ENCODE measurements at places on chromosomes 16 and 17.

- DNase-seq = no peak
These were observed 36.2 kb upstream of the PPM1D start for GRCh38 chr17:60563743-60564142.

DNA sequence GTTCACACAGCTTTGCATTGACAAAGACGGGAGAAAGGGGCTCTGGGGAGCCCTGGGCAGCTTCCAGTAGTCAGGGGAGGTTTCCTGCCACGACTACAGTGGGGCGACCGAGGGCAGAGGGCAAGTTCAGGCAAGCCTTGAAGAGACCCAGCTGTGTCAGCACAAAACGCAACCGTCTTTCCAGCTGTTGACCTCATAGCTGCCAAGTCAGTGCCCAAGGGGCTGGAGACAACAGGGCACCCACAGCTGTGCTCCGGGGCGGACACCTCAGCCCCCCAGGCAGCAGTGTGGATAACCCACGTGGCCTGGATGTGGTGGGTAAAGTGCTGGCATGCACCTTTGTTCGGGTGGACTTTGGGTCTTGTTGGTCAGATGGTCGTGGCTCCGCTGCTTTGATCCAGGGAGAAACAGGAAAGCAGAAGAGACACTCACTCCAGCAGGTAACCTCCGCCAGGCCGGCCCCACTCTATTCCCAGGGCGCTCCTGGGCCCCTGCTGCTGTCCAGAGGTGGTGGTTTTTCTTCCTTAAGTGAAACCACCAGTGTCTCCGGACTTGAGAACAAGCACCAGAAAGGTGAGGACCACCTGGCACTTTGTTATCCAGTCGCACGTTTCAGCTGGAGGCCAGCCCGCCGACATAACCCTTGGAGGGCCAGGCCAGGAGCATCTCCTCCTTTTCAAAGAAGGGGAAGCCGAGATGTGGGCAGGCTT lies 17.6 kb upstream of the CBX2 start:
- no peak for DNase-seq

GRCh38 chr16:57823836-57824235 lies 21.5 kb upstream of the KIFC3 start:
- DNase-seq = no peak

DNA sequence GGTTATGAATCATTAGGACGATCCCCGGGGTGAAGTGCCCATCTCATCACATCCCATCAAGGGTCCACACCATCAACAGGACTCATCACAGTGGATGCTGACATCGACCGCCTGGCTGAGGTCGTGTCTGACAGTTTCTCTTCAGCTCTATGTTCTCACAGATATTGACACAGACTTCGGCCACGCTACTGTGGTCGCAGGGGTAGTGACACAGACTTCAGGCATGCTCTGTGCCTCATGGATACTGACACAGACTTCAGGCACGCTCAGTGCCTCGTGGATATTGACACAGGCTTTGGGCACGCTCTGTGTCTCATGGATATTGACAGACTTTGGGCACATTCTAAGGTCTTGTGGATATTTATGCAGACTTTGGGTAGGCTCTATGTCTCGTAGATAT lies 50.1 kb downstream of the KLHDC4 start:
- no peak for DNase-seq

DNA sequence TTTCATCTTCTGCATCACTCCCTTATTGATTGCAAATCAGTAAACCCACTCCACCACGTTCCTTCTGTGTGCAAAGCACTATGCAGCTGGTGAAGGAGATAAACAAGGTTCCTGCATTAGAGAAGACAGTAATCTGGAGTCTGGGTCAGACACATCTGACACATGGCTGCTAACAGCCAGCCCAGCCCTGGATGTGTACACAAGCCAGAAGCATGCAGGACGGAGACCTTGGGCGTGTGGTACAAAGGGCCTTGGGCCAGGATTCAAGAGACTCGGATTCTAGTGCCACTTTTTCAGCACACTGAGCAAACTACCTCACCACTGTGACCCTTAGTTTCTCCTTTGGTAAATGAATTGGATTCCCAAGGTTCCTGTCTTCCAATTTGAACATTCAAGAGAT lies 86.6 kb upstream of the DNAH9 start:
- no peak for DNase-seq

DNA sequence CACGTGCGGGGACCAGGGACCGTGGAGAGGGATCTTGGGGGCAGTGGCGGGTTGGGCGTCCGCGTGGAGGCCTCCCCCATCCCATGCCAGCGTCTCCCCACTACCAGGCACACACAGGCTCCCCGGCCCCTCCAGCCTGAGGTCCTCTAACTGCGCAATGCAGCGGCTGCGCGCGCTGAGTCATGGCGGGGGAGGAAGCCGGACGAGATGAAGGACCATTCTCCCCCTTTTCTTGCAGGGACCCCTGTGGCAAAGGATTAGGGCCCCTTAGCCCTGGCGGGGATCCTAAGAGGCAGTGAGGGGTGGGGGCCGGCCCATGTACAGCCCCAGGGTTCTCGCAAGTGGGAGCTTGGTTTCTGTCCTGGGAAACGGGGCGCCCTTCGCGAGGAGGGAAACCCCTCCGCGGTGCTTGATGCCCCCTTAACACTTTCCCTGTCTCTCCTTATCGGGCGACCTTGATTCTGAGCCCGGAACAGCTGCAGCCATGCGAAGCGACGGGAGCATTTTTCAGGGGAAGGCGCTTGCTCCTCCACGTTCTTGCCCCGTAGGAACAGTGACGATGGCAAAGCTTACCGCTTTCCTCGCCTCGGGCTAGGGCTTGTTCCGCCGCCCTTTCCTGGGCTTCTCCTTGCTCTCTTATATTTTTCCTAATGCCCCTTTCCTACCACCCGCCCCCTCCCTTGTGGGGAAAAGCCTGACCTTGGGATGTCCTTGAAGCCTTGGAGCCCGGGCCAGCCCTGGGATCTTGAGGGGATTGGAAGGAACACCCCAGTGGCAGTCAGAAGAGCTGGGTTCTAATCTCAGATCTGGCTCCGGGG lies 592 bp downstream of the ALDOA start:
- no peak for DNase-seq

- DNase-seq = no peak
These were observed 19.3 kb downstream of the MMD start for GRCh38 chr17:55402374-55402773.

DNA sequence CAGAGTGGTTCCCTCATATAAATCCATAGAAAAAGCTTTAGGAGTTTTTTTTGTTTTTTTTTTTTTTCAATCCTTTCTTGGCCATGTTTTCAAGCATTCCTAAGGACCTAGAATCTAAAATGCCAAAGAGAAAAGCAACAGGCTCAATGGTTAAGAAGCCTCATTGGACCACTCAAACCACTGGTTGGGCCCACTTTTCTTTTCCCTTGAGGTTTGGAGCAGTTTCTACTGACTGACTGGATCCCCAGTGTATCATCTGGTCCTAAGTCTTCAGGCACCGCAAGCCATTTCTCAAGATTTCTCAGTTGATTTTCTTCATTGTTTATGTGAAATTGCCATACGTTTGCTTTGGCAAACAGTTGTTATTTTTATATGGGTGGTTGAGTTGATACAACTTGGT lies 14.4 kb downstream of the METTL9 start:
- no peak for DNase-seq

GRCh38 chr16:3095869-3096268 lies 3.2 kb downstream of the ZSCAN10 start:
- DNase-seq = no peak

GRCh38 chr16:68085259-68086071 lies at the start of gene NFATC3:
Gene NFATC3, plus strand, starts transcription at chr16:68085370. Its CDS starts 312 bp downstream, at chr16:68085682.
- DNase-seq = peak; percentile 59

All from putamen (tissue), 1 donor.